Esophagus squamous epithelium (tissue), 5 donors: ENCODE measurements at places on chromosomes 12 and 14.

DNA sequence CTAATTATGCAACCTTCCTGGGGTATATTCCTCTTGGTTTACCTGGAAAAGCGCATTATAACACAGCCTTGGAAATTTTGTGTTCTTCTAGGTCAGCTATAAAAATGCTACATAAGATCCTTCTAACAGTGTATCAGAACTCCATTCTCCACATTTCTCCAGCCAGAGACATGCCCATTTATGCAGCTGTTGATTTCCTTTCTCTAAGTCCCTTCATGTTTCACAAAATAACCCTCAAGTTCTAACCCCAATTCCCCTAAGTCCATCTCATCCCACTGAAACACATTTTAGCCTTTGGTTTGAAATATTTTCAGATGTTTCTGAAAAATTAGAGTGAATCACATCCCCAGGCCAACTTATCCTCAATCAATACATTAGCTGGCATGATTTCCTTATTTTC is 20.9 kb upstream of the HDAC7 start:
- no peak for DNase-seq

DNA sequence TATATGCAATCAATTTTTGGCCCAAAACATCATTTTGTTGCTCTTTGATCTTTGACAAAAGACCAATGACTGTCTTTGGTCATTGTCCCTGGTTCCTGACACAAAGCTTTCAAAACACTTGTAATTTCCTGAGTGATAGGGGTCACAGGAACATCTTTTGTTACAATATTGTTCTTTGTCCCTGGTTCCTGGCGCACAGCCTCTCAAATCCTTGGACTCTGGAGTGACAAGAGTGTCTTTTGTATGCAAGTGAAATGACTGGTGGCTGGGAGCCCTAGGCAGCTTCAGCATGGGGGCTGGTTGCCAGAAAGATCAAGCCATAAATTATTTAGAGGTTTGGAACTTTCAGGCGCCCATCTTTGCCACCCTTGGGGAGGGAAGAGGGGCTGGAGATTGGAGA is 53.9 kb downstream of the DNAH10 start:
- no peak for DNase-seq

DNA sequence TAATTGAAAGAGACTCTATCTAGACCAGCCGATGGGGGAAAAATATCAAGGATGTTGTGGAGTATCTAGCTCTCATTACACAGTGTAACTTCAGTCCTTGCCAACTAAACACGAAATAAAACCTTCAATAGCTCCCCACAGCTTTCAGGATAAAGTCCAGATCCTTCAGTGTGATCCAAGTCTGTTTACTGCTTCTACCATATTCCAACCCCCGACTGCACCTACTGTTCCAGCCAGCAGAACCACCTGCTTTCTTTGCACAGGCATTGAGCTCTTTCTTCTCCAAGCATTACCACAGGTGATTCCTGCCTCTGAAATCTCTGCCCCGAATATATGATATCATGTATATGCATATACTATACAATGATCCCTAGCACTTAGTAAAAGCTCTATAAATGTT is 2.2 kb upstream of the LRRC23 start:
- no peak for DNase-seq

DNA sequence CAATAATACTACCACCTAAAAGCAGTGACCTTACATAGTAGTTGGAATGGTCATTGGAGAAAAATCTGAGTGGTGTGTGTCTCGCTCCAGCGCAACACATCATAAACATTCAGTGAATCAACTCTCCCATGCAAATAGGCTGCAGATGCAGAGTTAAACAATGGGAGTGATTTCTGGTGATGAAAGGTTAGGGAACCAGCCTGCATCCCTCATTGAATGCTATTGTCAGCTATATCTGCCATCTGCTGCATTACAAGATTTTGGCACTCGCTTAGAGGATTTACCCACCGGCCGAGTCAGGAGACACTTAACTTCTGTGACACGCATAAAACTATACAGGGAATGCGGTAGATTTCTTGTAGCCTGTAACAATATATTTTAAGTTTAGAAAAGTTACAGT is 900.9 kb downstream of the FLRT2 start:
- no peak for DNase-seq

DNA sequence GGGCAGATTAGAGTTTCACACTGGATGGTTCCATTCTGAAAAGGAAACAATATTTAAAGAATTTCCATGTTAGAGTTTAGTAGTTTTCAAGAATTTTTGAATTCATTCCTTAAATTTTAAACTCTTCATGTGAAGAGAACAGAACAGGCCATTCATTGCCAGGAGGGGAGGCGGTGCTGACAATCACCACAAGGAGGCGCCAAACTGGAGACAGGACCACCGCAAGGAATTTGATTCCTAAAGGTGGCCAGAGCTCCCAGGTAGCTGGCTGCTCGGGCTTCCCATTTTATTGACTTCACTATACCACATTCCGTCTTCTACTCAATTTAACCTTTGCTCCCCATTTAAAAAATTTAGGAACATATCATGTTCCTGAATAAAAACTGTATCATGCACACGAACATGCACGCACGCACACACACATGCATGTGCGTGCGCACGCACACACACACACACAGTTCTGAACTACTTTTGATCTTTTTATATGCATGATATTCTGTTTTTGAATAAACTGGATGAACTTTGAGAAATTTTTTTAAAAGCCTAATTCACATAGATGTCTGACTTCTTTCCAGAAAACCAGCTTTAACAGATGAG is 101.2 kb downstream of the NELL2 start:
- DNase-seq = no peak

GRCh38 chr14:20093442-20093841 is 17.1 kb upstream of the OR4K17 start:
- DNase-seq = no peak

DNA sequence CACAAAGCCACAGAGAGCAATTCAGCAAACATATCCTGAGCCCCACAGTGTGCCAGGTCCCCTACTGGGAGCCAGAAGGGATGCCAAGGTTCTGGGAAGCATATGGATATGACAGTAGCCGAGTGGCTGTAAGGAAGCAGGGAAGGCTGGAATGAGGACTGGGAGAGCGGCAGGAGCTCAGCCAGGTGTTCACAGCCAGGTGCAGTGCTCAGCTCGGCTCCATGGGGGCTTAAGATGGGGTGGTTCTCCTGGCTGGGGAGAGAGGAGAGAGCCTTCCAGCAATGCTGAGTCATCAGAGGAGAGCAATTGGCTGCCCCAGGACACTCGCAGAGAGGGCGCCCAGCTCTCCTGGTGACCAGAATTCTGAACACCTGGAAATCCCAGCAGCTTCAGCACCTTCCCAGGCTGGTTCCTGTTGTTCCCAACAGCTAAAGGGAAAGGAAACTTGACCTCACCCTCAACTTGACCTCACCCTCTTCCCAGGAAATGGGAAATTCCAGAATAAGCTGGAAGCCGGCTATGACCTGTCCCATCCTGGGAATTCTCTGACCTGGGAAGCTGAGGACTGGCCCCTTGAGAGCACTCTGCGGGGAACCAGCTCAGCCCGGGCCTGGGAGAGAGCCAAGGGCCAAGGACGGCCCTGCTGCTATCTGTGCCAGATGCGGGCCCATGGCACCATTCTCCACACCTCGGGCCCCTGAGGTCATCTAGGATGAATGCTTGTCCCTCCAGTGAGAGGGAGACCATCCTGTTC is 34.6 kb downstream of the SLC6A12 start:
- no peak for DNase-seq

- DNase-seq = no peak
Observed at GRCh38 chr14:26808407-26808806, 210.6 kb upstream of the NOVA1 start.

DNA sequence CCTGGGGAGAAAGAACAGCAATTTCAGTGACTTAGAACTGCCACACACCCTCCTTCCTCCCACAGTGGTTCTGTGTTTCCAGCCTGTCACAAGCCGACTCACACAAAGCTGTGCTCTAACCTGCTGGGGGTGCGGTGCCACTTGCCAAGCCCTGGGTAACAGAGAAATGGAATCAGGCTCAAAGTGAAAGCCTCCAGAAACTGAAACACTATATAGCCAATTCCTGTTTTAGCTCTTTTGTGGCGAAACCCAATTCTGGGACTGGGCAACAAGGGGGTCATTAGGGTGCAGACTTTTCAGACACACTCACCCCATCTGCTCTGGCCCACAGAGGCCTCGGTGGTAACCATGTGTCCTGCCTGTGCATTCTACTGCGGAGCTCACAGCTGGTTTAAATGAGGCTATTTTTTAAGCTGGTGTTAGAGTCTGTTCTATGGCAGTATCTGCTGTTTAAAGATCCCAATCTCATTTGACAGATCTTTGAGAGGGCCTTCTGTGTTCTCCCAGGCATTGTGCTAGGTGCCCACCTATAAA is 15.2 kb upstream of the ACTR6 start:
- no peak for DNase-seq

DNA sequence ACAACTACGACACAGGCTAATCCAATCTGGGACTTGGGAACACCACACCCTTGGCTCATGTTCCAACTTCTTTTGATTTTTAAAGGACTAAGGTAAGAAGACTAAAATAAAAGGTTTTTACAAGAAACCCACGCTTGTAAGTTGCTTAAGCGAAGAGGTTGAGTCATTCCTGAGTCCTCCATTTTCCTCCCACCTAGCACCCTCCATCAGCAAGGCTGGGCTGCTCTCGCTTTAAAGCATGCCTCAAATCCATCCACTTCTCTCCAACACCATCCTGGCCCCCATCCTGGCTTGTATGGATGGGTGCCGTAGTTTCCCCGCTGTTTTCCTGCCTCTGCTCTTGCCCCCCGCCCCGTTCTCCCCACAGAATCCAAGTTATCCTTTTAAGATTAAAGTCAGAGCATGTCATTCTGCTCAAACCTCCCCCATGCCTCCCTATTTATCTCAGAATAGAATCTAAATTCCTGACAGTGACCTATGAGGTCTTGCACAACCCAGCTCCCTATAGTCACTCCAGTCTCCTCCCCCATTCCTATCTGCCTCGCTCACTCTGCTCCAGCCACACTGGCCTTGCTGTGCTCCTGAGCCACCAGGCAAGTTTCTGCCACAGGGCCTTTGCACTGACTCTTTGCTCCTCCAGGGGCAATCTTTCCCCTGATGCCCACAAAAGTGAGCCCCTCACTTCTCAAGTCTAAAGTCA is 34.5 kb downstream of the SCARB1 start:
- no peak for DNase-seq

GRCh38 chr14:45400509-45400908 is 147.5 kb upstream of the MIS18BP1 start:
- no peak for DNase-seq

- no peak for DNase-seq
Observed at GRCh38 chr12:56330936-56331490, 2.8 kb downstream of the PAN2 start.

DNA sequence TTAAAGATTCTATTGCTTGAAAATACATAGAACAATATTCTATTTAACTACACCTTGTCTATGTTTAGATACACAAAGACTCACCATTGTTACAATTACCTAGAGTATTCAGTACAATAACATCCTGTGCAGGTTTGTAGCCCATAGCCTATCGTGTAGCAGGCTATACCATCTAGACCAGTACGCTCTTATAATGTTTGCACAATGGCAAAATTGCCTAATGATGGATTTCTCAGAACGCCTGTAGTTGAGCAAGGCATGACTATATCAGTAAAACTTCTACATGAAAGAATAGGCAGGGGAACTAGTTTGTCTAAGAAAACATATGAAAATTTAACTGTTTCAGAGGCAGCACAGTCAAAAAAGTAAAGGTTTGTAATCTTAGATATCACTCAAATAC is 375.9 kb downstream of the DAD1 start:
- DNase-seq = no peak

DNA sequence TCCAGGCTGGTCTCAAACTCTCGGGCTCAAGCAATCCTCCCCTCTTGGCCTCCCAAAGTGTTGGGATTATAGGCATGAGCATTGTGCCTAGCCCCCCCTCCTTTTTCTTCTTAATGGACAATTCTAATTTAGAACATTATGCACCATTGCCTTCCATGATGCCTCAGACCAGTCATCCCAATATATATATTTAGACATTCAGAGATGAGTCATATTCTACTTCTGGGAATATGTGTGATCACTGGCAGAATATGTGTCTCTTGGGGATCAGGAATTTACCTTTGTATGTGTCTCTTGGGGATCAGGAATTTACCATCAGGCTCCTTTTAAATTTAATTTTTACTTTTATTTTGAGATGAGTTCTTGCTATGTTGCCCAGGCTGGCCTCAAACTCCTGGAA is 7.5 kb upstream of the CCDC177 start:
- DNase-seq = no peak

GRCh38 chr14:56815745-56816144 is 5.5 kb upstream of the OTX2 start:
- no peak for DNase-seq

DNA sequence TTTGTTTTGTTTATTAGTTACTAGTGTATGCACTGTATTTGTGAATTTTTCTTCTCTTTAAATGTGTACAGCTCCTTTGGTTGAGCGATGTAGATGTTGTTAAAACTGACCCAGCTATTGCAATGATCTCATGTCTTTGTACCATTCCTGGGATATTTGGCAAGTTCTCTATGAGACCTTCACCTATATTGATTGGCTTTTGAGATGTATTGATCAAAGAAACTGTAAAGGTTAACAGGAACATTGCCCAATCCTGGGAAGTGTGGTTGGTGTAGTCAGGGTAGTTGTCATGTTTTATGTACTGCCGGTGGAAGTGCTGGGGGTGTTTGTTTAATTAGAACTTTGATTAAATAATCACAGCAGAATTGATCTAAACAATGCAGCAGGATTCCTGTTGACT is 43.1 kb downstream of the ACSS3 start:
- no peak for DNase-seq

- DNase-seq = no peak
Observed at GRCh38 chr12:104519190-104520019, 62.7 kb downstream of the CHST11 start.

DNA sequence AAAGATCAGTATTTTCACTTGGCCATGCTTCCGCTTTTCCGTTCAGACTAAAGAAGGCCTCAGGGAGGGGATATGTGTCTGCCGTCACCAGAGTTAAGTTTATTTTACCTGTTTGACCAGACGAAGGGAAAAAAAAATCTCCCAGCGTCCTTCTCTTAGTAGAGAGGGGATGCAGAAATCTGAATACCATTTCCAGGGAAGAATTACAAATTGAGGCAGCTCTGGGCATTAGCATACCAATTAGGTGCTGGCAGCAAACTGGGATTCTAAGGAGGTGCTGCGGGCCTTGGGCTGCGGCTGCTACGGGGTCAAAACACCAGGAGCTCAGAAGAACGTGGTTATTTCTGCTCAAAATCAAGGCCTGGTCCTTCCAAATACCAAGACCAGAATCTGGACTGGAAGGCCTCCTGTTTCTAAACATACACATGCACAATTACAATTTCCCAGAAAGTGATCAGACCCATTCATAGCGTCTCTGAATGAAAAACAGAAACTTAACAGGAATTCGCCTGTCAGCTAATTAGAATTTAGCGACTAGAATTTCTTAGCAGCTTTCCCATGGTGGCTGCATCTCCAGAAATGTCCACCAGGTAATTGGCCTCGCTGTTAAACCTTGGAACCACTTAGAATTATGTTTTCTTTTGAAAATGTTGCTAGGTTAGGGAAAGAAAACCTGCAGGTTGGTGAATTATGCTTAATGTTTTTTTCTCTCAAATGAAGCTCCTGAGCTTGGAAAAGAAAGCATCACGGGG is 617.0 kb downstream of the VRK1 start:
- DNase-seq = no peak
